ENCODE measurements at places on chromosomes 2 and 18.

DNA sequence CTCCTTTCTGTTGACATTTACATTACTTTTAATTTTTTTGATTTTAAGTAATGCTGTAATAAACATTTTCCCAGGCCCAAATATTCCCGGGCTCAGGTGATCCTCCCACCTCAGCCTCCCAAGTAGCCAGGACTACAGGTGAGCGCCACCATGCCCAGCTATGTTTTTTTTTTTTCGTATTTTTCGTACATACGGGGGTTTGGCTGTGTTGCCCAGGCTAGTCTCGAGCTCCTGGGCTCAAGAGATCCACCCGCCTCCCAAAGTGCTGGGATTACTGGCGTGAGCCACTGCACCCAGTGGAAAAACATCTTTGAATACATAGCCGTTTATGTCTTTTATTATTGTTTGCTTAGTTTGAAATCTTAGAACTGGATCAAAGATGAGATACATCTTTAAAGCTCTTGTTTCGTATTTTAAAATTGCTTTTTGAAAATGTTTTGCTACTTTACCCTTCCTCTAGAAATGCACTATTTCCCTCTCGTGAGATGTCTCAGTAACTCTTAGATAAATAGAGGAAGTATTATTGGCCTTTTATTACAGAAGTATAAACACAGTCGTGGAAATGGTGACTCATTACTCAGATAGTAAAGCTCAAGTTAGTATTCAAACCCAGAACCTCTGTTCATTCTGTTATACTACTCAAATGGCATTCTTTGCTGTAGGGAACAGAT, 2.4 kb downstream of the SMCHD1 start:
- DNase-seq: peak; percentile 45

DNA sequence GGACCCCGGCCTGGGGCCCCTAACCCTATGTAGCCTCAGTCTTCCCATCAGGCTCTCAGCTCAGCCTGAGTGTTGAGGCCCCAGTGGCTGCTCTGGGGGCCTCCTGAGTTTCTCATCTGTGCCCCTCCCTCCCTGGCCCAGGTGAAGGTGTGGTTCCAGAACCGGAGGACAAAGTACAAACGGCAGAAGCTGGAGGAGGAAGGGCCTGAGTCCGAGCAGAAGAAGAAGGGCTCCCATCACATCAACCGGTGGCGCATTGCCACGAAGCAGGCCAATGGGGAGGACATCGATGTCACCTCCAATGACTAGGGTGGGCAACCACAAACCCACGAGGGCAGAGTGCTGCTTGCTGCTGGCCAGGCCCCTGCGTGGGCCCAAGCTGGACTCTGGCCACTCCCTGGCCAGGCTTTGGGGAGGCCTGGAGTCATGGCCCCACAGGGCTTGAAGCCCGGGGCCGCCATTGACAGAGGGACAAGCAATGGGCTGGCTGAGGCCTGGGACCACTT, 16.4 kb downstream of the EMX1 start:
- no peak for DNase-seq

DNA sequence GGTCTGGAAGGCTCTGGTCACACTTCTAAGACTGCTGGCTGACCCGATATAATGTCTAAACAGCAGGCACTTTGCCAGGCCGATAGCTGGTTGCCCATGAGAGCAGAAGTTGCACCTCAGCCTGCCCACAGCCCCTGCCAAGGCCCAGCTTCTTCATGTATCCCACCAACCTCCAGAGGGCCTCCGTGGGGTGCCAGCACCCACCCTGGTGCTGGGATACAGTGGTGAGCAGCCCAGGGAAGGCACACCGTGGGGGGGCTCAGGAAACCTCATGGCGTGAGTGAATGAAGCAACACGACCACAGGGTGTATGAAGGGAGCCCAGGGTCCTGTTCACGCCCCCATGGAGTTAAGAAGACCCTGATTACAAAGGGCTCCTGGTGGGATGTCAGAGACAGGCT, 16.2 kb upstream of the GLI2 start:
- DNase-seq: no peak

GRCh38 chr2:164015328-164016123, 279.7 kb upstream of the FIGN start:
- no peak for DNase-seq

DNA sequence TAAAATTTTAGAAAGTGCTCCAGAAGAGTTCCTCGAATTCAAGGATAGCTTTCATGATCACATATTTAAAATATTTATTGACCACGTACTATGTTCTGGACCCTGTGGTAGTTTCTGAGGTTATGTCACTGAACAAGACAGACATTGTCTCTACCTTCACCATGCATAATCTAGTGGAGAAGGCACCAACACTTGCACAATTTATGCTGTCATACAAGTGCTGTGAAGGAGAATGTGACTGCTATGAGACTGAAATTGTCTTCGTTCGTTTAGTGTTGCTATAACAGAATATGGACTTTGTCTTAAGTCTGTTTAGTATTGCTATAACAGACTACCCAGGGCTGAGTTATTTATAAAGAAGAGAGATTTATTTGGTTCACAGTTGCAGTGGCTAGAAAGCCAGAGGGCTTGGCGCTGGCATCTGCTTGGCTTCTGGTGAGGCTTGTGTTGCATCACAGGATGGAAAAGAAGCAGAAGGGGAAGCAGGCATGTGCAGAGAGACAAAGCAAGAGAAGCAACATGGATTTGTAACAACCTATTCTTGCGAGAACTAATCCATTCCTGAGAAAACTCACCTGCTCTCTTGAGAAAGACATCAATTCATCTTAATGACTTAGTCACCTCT, 50.0 kb upstream of the RFX8 start:
- no peak for DNase-seq
